Stimulated activated CD4-positive, alpha-beta T cell treated with anti-CD3 and anti-CD28 coated beads, Interleukin-15, amount 100 ng/mL, for 1 hour (primary cell): ENCODE measurements at places on chromosomes 4 and X.
A peak's percentile ranks its signal among the peaks of the same experiment; 100 is the strongest.

- no peak for DNase-seq
These were observed 6.0 kb upstream of the WDR13 start for GRCh38 chrX:48591255-48591791.

GRCh38 chr4:14165222-14165920 lies 537.8 kb upstream of the BOD1L1 start:
- DNase-seq: no peak

DNA sequence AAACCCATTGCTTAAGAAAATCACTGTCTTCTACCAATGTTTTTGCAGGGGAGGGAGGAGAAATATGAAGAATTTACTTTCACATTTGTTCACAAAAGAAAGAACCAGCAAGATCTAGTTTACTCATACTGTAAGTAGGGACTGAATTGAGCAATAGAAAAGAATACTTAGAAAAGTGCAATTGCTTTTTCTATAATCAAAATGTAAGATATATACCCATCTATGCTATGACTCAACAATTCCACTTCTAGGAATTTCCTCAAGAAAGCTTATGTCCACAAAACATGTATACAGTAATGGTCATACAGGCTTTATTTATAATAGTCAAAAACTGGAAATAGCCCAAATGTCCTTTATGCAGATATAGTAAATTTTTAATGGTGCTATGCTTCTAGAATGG lies 196.4 kb downstream of the LRBA start:
- DNase-seq: no peak

GRCh38 chr4:108060164-108060563 lies 70.5 kb downstream of the HADH start:
- no peak for DNase-seq

DNA sequence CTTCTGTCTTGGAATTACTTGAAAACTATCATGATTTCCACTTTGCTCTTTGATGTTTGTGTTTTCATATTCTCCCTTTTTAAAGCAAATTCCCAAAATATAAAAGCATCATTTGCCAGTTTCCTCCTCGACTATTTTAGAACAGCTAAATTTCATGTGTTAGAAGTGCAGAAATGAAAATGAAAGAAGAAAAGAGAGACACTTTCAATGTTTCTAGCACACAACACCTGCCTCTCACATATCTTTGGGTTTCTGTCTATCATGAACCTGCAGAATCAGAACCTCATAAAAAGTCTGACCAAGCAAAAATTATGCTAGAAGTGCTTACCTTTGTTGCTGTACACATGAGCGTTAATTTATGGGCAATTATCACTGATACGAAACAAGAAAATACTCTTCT lies 1.9 kb upstream of the NEUROG2 start:
- no peak for DNase-seq

- no peak for DNase-seq
These were observed 72.5 kb downstream of the LIMCH1 start for GRCh38 chr4:41610474-41610873.

- no peak for DNase-seq
These were observed 254.2 kb downstream of the CBR4 start for GRCh38 chr4:168755598-168756477.

- no peak for DNase-seq
These were observed 175.6 kb upstream of the GPC4 start for GRCh38 chrX:133590703-133591505.

DNA sequence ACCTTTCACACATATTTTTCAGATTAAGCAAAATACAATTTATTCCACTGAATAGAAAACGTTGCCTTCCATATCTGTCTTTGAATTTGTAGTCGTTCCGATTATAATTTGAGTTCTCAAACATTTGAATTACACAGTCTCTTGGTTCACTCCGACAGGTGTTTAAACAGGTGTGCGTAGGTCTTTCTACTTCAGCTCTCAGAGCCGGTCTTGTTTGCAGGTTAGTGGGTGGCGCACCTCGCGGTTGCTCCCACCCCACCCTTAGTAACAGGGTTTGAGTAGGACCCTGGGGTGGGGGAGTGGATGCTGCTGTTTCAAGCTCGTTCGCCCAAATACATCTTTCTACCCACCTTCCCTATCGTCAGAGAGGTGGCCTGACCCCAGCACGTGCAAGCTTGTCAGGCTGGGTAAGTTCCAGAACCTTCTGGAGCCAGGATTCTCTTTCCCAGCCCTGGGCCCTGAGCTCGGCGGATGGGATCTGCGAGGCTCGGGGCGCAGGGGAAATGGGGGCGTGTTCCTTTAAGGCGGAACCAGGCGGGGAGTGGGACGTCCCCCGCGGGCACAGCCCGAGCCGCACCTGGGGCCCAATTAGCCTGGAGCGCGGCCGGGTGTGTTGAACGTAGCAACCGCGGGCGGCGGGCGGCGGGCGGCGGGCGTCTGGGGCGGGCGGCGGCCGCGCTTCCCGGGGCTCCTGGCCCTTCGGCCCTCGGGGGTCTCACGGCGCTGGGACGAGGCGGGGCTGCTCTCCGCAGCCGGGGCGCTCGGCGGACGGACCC lies at the start of gene FAM149A:
Gene FAM149A (plus strand): TSS at position 591 of the 776 bp plus-strand sequence.
- peak; percentile 41 for DNase-seq

DNA sequence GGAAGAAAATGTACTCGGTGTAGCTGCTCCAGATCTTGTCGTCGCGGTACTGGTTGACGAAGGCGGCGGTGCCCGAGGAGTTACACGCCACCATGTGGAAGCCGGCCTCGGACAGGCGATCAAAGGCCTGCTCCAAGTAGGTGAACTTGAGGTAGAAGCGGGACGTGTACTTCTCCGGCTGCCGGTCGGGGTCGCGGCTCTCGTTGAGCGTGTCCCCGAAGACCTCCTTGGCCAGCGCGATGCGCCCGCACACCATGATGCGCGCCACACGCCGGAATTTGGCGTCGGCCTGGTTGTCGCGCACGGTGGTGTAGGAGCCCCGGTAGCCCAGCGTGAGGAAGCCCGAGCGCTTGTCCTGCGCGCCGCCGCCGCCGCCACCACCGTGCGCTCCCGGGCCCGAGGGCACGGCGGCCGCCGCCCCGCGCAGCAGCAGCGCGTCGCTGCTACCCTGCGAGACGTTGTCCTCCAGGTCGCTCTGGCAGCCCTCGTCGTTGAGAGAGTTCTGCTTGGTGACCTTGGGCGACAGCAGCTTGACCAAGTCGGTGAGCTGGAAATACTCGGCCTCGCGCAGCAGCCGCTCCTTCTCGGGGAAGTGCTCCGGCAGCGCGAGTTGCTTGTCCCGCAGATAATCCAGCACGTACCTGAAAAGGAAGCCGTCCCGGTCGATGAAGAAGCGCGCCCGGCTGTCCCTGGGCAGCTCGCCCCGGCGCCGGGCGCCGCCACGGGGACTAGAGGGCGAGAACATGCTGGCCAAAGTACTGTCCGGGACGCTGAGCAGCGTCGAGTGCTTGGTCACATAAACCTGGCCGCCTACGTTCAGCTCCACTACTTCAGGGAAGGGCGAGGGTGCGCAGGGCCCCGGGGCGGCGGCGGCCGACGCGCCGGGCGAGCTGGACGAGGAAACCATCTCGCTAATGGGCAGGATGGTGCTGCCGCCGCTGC lies 775 bp downstream of the KCTD8 start:
- DNase-seq: no peak

DNA sequence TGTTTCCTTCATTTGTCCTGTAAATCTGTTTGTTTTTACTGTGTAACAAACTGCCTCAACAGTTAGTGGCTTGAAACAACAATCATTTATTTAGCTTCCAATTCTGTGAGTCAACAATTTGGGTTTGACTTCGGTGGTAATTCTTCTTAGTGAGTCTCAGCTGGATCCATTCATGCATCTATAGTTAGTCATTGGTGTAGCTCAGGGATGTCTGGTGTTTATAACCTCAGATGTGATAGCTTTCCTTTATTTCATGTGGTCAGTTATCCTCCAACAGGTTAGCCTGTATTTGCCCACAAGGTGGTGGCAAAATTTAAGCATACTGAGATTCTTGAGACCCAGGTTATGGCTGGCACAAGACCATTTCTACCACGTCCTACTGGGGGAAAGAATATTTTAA lies 1267.2 kb downstream of the RAPGEF2 start:
- DNase-seq: no peak

GRCh38 chr4:5828005-5828391 lies 64.9 kb downstream of the CRMP1 start:
- no peak for DNase-seq

- no peak for DNase-seq
These were observed 21.7 kb downstream of the LPAR4 start for GRCh38 chrX:78769101-78769755.

GRCh38 chr4:99324979-99325378 lies 3.8 kb upstream of the ADH1B start:
- no peak for DNase-seq

- DNase-seq: no peak
These were observed 3.9 kb downstream of the CYP2U1 start for GRCh38 chr4:107935246-107935645.

GRCh38 chr4:82715731-82716617 lies 82.6 kb downstream of the SCD5 start:
- no peak for DNase-seq

- DNase-seq: no peak
These were observed 97.4 kb downstream of the COL4A5 start for GRCh38 chrX:108537005-108537404.

- no peak for DNase-seq
These were observed 94.8 kb downstream of the CLNK start for GRCh38 chr4:10589799-10590198.

DNA sequence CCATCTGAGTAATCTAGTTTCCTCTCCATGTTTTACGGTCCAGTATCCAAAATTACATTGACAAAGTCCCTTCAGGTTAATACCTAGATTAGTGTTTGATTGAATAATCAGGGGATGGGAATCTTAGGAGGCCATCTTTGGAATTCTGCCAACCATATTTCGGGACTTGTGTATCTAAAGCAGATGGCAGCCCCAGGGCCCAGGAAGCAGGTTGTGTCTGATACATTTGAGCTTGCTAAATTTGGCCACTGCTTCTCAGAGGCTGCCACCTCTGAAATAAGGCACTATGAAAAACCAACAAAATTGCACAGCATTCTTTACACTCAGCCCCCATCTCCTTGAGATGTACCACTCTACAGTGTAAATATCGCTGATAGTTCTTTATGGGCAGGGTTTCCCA lies 102.1 kb downstream of the ASB9 start:
- no peak for DNase-seq

DNA sequence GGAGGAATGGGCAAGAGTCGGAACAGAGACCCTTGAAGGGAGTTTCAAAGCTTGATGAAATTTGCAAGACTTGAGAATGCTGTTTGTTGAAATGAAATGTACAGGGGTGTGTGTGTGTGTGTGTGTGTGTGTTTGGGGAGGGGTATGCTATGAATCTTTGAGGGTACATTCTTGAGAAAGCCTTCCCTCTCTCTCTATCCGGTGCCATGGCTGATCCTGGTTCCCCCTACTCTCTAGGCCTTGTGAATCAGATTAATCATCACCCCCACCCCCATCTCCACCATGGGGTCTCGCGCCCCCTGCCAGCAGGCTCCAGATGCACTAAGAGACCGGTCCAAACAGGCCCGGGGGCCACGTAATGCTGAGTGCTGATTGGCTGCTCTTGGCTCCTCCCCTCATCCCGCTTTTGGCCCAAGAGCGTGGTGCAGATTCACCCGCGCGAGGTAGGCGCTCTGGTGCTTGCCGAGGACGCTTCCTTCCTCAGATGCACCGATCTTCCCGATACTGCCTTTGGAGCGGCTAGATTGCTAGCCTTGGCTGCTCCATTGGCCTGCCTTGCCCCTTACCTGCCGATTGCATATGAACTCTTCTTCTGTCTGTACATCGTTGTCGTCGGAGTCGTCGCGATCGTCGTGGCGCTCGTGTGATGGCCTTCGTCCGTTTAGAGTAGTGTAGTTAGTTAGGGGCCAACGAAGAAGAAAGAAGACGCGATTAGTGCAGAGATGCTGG lies at the start of gene HTR2C:
Gene HTR2C (plus strand): TSS at position 441 of the 729 bp plus-strand sequence. CDS start 142,851 bp downstream, outside the sequence.
- DNase-seq: no peak

DNA sequence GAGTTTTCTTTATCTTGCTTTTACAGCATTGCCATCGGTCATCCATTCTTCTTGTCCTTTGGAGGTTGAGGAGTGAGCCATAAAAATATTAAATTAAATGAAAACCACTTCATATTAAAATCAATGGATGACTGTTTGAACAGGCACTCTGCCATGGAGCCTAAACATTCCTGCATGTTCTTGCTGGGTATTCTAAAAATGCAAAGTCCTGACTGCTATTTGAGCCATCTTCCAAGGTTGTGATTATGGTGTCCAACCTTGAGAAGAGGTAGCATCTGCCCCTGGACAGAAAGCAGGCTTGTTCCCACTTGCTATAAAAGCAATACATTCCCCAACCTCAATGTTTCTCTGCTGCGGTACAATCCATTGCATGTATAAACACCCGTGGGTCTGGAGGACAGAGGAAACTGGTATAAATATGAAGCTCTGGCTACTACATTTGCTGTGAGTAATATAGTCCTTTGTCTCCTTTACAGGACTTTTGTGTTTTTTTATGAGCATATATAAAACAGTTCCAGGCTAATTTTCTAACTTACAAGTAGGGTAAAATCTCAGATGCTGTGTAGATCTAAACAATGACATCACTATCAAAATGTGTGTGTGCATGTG lies 70.9 kb upstream of the FAT4 start:
- DNase-seq: no peak

GRCh38 chr4:77073106-77073809 lies 2.5 kb downstream of the CCNI start:
- DNase-seq: no peak
